Astrocyte (in vitro differentiated cells and primary cell): ENCODE measurements at places on chromosomes 5 and 9.

GRCh38 chr5:157613385-157614245 is 38.0 kb upstream of the ADAM19 start:
- H3K4me1 ChIP-seq, result peaks cover 3% of the 10 kb centered on the region
- H3K27ac ChIP-seq, result no peak overlapping the region
- H3K36me3 ChIP-seq, result no peaks in the 10 kb centered on the region
- no peak overlapping the region for H3K4me3 ChIP-seq
- no peaks in the 10 kb centered on the region for H3K27me3 ChIP-seq

- H3K36me3 ChIP-seq, result no peaks in the 10 kb centered on the region
- no peak for DNase-seq
- H3K4me3 ChIP-seq, result no peak overlapping the region
- no peaks in the 10 kb centered on the region for H3K4me1 ChIP-seq
- peaks cover 43% of the 10 kb centered on the region for H3K27me3 ChIP-seq
These were observed 14.7 kb downstream of the ISL1 start for GRCh38 chr5:51397996-51398395.

GRCh38 chr5:103374473-103374963 is 116.0 kb downstream of the MACIR start:
- H3K27ac ChIP-seq, result no peak overlapping the region
- peaks cover 8% of the 10 kb centered on the region for H3K4me1 ChIP-seq
- H3K4me3 ChIP-seq, result no peak overlapping the region
- no peaks in the 10 kb centered on the region for H3K36me3 ChIP-seq

DNA sequence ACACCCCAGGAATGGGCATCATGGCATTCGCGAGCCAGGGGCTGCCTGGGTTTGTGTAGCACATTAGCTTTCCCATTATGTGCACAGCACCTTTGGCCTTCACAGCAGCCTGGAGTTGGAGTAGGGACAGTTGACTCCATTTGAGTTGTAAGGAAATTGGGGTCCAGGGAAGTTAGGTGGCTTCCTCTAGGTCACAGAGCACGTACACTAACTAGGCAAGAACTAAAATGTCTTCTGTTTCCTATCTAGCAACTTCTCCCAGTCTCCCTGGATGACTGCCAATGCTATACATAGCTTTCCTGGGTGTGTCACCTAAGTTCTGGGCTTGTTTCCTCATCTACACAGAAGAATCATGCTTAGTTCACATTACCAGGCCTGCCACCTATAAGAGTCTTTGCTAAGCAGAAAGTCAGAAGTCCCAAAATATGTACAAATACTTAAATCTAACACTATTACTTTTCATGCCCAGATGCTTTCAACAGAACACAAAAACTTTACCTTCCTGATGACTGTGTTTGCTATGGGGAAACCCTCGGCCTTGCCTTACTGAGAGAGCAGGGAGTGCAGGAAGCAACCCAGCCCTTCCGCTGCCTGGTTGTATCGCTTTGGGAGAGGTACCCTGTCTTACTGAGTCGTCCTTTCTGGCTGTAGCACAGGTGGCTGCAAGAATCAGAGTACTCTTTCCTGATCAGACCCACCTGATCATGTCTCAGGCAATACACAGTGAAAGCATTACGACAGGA is 12.0 kb downstream of the MACROH2A1 start:
- no peak overlapping the region for H3K4me3 ChIP-seq
- H3K36me3 ChIP-seq, result peaks cover 40% of the 10 kb centered on the region
- peak; percentile 90 for DNase-seq
- no peaks in the 10 kb centered on the region for H3K27me3 ChIP-seq
- peak overlapping the region; percentile 57 for H3K27ac ChIP-seq

- H3K4me1 ChIP-seq, result no peaks in the 10 kb centered on the region
- peak; percentile 30 for DNase-seq
- H3K4me3 ChIP-seq, result no peak overlapping the region
- no peak overlapping the region for H3K27ac ChIP-seq
- no peaks in the 10 kb centered on the region for H3K27me3 ChIP-seq
These were observed 375.3 kb upstream of the PRR16 start for GRCh38 chr5:120088836-120089235.

GRCh38 chr9:132638240-132638639 is 31.5 kb downstream of the DDX31 start:
- H3K36me3 ChIP-seq, result peaks cover 34% of the 10 kb centered on the region
- no peak overlapping the region for H3K27ac ChIP-seq
- no peak overlapping the region for H3K4me3 ChIP-seq
- H3K27me3 ChIP-seq, result no peaks in the 10 kb centered on the region
- DNase-seq, result no peak
- no peaks in the 10 kb centered on the region for H3K4me1 ChIP-seq

DNA sequence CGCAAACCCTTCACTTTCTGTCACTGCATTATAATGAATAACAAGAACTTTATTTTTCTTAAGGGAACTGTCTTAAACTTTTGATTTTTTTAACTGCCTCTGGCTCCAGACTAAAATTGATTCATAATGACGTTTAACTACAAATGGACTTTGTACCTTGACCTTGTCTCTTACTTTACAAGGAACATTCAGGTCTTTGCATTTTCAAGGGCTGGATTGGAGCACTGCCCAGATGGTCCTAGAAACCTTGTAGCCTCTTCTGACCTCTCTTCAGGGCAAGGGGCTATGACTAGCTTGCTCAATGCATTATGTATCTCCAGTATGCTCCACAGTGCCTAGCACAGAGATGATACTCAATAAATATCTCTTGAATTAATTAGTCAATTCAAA is 612.6 kb upstream of the CLINT1 start:
- no peaks in the 10 kb centered on the region for H3K4me1 ChIP-seq
- H3K27ac ChIP-seq, result no peak overlapping the region
- DNase-seq, result no peak
- no peaks in the 10 kb centered on the region for H3K27me3 ChIP-seq
- no peak overlapping the region for H3K4me3 ChIP-seq
- no peaks in the 10 kb centered on the region for H3K36me3 ChIP-seq

GRCh38 chr9:134186471-134187109 is 22.2 kb upstream of the RNU6ATAC start:
- H3K36me3 ChIP-seq, result no peaks in the 10 kb centered on the region
- peaks cover 15% of the 10 kb centered on the region for H3K4me1 ChIP-seq
- H3K4me3 ChIP-seq, result no peak overlapping the region
- H3K27ac ChIP-seq, result no peak overlapping the region
- DNase-seq, result no peak
- peaks cover 10% of the 10 kb centered on the region for H3K27me3 ChIP-seq

GRCh38 chr5:110506378-110506777 is 220.1 kb downstream of the TMEM232 start:
- H3K36me3 ChIP-seq, result no peaks in the 10 kb centered on the region
- DNase-seq, result no peak
- H3K27ac ChIP-seq, result no peak overlapping the region
- no peaks in the 10 kb centered on the region for H3K4me1 ChIP-seq
- H3K4me3 ChIP-seq, result no peak overlapping the region
- no peaks in the 10 kb centered on the region for H3K27me3 ChIP-seq

GRCh38 chr5:109775130-109775529 is 85.4 kb downstream of the MAN2A1 start:
- H3K4me3 ChIP-seq, result no peak overlapping the region
- H3K36me3 ChIP-seq, result peaks cover 7% of the 10 kb centered on the region
- H3K27me3 ChIP-seq, result no peaks in the 10 kb centered on the region
- no peak for DNase-seq
- H3K4me1 ChIP-seq, result no peaks in the 10 kb centered on the region

- H3K4me1 ChIP-seq, result no peaks in the 10 kb centered on the region
- DNase-seq, result no peak
- H3K36me3 ChIP-seq, result no peaks in the 10 kb centered on the region
- no peak overlapping the region for H3K4me3 ChIP-seq
- H3K27ac ChIP-seq, result no peak overlapping the region
These were observed 138.0 kb downstream of the MTX3 start for GRCh38 chr5:79853028-79853427.

GRCh38 chr5:175021321-175021720 is 296.9 kb downstream of the MSX2 start:
- DNase-seq, result no peak
- no peaks in the 10 kb centered on the region for H3K4me1 ChIP-seq

DNA sequence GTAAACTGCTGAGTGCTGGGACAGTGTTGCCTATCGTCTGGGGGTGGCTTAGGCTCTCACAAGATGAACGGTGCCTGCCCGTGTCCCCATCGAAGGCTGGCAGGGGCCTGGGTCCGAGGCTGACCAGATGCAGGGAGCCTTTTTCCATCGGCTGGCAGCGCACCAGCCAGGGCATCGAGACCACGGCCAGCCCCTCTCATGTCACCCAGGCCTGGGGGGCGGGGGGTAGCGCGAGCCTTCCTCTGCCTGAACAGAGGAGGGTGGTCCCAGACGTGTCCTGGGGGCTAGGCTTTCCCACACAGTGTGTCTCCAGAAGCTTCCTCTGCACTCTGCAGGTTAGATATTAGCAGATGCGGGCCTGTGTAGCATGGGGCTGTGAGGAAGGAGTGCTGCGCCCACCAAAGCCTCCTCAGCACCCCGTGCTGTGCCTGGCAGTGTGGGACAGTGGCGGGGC is 17.3 kb downstream of the FGD3 start:
- H3K27me3 ChIP-seq, result no peaks in the 10 kb centered on the region
- DNase-seq, result no peak
- H3K4me1 ChIP-seq, result no peaks in the 10 kb centered on the region

DNA sequence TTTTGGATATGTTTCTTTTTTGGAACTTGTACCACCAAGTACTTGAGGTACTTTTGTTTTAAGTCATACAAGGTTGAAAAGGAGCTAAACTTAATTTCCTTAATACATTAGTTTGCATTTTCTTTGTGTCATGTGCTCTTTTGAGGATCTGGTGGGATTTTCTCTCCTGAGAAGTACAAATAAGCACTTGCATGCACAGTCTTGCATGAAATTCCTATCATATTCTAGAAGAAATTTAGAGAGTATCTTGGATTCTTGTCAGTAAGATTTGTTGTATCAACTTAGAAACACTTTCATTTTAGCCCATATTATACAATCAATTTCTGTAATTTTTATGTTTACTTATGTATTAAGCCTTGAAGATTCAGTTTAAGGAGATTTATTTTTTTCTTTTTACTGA is 64.9 kb downstream of the CCNH start:
- peak; percentile 24 for DNase-seq
- H3K4me3 ChIP-seq, result no peak overlapping the region
- no peaks in the 10 kb centered on the region for H3K27me3 ChIP-seq
- peaks cover 23% of the 10 kb centered on the region for H3K36me3 ChIP-seq
- no peaks in the 10 kb centered on the region for H3K4me1 ChIP-seq
- no peak overlapping the region for H3K27ac ChIP-seq

DNA sequence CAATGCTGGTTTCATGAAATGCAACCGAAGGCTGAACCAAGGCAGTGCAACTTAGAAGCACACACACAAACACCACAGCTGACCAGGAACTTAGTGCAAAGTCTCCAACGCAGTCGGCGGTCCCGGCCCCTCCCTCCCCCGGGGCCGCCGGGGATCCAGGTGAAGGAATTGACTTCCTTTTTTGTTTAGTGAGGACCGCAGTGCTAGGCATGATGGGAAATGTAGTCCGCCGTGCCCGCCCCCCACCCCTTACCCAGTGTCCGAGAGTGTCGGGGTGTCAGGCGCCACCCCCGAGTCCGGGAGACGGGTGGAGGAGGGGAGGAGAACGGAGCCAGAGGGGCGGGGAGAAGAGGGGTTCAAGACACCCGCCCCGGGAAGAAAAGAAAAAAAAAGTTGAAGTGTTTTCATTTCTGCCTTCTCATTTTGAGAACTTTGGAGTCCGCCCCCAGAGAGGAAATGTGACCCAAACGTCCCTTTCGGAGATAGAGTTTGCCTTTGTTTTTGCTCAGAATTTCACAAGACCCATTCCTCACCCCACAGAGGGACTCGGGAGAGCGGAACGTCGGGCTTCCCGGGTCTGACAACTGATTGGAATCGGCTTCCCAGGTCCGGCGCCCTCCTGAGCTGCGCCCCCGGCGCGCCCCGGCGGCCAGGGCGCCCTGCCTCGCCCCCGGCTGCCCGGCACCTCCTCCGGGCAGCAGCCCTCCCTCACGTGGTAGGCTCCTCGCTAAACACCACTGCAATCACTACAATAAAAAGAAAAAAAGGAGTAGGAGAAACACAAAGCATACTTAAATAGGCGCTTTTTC is 2.0 kb downstream of the IER5L start:
- H3K27me3 ChIP-seq, result no peaks in the 10 kb centered on the region
- H3K36me3 ChIP-seq, result no peaks in the 10 kb centered on the region
- H3K27ac ChIP-seq, result peak overlapping the region; percentile 92
- peak; percentile 81 for DNase-seq

DNA sequence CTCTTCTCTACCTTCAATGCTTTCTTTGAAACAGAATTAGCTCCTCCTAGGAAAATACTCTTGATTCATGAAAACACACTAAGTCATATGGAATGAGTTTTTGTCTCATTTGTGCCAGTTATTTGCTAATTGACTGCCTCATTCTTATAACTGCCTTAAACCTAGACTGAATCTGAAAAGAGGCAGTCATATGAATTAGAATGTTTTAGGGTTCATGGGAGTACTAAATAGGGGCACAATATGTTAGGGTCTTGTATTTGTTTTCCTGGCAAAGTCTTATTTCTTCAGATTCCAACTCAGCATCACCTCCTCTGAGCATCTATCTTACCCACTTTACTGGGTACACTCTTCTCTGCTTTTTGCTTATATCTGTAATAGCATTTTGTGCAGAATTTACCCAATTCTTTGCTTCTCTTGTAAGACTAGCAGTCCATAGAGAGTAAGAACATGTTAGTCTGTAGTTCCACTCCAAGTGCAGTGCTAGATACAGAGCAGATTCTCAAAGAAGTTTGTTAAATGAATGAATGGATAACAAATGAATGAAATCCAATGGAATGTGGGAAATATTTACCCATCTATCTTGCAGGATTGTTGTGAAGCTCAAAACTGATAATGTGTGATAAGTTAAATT is 43.9 kb upstream of the ALDH1A1 start:
- no peaks in the 10 kb centered on the region for H3K27me3 ChIP-seq
- no peak for DNase-seq
- no peaks in the 10 kb centered on the region for H3K4me1 ChIP-seq
- no peak overlapping the region for H3K27ac ChIP-seq
- H3K4me3 ChIP-seq, result no peak overlapping the region

GRCh38 chr5:95426227-95426626 is 35.1 kb downstream of the FAM81B start:
- no peaks in the 10 kb centered on the region for H3K36me3 ChIP-seq
- no peak overlapping the region for H3K4me3 ChIP-seq
- no peaks in the 10 kb centered on the region for H3K4me1 ChIP-seq
- H3K27ac ChIP-seq, result no peak overlapping the region
- no peaks in the 10 kb centered on the region for H3K27me3 ChIP-seq

DNA sequence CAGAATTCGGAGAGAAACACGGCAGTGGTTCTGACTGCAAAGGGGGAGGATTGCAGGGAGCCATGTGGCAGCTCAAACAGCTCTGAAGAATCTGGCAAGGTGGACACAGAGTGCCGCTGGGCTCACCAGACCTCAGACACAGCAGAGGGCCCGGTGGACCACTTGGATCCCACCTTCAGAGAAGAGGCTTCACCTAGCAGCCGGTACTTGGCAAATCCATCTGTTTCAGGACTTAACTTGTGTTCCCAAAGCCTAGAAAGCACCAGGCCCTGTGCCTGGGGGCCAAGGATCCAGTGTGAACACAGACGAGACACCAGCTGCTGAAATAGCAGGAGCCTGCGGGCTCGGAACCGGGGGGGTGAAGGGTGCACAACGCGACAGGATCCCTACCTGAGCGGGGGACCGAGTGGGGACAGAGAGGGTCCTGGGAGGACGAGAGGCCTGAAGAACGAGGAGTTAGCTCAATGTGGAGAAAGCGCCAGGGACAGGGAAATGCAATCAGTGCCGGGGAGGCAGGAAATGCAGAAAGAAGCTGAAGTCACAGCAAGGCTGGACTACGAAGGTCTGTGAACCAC is 44.6 kb downstream of the BTNL9 start:
- DNase-seq, result no peak
- no peaks in the 10 kb centered on the region for H3K36me3 ChIP-seq
- no peak overlapping the region for H3K27ac ChIP-seq
- H3K4me3 ChIP-seq, result no peak overlapping the region
- H3K4me1 ChIP-seq, result no peaks in the 10 kb centered on the region
